CD4-positive, alpha-beta memory T cell (primary cell): ENCODE measurements at places on chromosomes 5 and 9. TPM values are rescaled to one million over a fixed set of nuclear protein-coding genes. Genes with fewer than 3 reads are reported as not detected.
A peak's percentile ranks its signal among the peaks of the same experiment; 100 is the strongest.

GRCh38 chr9:8895861-8896224 lies 1096.3 kb upstream of the DMAC1 start:
- no peak overlapping the region for H3K27ac ChIP-seq
- no peaks in the 10 kb centered on the region for H3K27me3 ChIP-seq
- no peaks in the 10 kb centered on the region for H3K36me3 ChIP-seq
- H3K4me3 ChIP-seq = no peak overlapping the region
- DNase-seq = no peak

DNA sequence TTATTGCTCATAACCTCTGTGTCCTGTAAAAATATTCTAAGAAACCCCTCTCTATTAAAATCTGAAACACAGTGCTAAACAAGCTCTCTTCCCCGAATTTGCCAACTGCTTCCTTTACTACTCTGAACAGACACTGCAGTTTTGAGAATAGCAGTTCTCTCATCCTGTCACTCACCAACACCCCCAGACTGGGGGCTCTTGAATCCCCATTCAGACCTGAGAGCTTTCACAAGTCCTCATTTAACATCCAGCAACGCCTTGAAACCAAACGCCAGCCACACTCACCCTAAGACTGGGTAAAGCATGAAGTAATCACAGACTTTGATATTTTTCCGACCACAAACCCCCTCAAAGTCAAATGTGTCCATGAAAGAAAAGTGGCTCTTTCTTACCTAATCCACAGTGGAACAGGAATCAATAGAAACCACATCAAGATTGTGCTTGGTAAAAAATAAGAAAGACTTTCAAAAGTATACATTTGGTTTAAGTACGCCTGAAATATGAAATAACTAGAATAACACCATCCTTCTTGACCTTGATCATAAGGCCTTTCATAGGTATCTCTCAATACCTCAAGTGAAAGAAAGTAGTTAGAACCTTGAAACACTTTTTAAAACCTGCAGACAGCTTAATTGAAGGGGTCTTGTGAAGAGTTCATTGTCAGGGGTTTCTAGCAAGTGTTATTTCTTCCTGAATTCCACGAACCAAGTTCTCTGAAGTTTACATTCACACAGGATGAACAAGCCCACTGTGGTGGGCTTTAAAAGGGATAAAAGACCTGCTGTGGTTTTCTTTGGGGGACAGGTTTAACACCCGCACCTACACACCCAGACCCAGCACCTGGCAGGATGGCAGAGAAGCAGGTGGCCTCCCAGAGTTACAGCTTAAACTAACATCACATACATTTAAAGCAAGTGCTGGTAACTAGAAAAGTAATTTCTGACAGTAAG lies 412.6 kb downstream of the MLLT3 start:
- H3K4me3 ChIP-seq = no peak overlapping the region
- H3K27me3 ChIP-seq = no peaks in the 10 kb centered on the region
- peak; percentile 61 for DNase-seq
- peaks cover 26% of the 10 kb centered on the region for H3K4me1 ChIP-seq

The TRIM36 gene
- total RNA-seq = not detected

DNA sequence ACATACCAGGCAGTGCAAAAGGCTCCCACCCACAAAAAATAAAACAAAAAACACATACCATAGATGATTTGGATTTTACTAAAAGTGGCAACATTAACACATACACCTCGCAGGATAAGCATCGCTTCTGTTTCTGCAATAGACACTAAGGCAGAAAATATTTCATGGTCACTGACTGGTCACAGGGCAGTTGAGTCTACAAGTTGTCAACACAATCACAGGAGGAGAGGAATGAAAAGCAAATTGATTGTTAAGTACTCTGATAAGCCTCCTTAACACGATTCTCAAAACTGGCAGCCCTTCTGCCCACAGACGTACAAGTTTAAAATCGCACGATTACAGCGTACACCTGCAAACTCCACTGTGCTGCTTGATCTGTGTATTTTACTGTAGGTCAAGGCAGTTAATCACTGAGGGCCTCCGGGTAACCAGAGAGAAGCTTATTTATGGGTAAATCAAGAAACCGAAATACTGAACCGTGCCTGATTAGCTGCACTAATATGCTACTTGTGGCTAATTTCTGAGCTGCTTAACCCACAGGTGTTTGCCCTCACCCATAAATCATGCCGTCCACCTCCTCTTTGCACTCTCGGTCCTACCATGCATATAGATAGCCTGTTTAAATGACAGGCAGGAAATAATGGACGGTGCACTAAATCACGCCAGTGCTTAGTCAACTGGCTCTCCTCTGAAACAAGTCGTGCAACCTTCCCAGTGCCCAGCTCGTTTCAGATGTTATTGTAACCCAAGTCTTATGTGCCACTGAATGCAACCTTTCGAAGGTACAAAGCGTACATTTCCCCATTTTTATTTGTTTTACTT lies 659.4 kb upstream of the ADAMTS16 start:
- no peaks in the 10 kb centered on the region for H3K4me1 ChIP-seq
- no peaks in the 10 kb centered on the region for H3K36me3 ChIP-seq
- no peak overlapping the region for H3K27ac ChIP-seq
- no peaks in the 10 kb centered on the region for H3K27me3 ChIP-seq

GRCh38 chr5:88089719-88090390 lies 178.8 kb downstream of the TMEM161B start:
- H3K4me1 ChIP-seq = no peaks in the 10 kb centered on the region
- no peak for DNase-seq
- H3K27ac ChIP-seq = no peak overlapping the region
- H3K36me3 ChIP-seq = no peaks in the 10 kb centered on the region
- H3K27me3 ChIP-seq = no peaks in the 10 kb centered on the region

GRCh38 chr5:52853650-52854049 lies 65.9 kb downstream of the ITGA1 start:
- H3K4me3 ChIP-seq = no peak overlapping the region
- DNase-seq = no peak
- H3K27ac ChIP-seq = no peak overlapping the region
- H3K36me3 ChIP-seq = no peaks in the 10 kb centered on the region
- H3K27me3 ChIP-seq = no peaks in the 10 kb centered on the region
- H3K4me1 ChIP-seq = no peaks in the 10 kb centered on the region

The GPR21 gene
- 2.3 TPM for total RNA-seq

GRCh38 chr5:142959683-142960657 lies 189.8 kb downstream of the ARHGAP26 start:
- H3K27ac ChIP-seq = no peak overlapping the region
- H3K27me3 ChIP-seq = no peaks in the 10 kb centered on the region
- no peak overlapping the region for H3K4me3 ChIP-seq
- DNase-seq = no peak

DNA sequence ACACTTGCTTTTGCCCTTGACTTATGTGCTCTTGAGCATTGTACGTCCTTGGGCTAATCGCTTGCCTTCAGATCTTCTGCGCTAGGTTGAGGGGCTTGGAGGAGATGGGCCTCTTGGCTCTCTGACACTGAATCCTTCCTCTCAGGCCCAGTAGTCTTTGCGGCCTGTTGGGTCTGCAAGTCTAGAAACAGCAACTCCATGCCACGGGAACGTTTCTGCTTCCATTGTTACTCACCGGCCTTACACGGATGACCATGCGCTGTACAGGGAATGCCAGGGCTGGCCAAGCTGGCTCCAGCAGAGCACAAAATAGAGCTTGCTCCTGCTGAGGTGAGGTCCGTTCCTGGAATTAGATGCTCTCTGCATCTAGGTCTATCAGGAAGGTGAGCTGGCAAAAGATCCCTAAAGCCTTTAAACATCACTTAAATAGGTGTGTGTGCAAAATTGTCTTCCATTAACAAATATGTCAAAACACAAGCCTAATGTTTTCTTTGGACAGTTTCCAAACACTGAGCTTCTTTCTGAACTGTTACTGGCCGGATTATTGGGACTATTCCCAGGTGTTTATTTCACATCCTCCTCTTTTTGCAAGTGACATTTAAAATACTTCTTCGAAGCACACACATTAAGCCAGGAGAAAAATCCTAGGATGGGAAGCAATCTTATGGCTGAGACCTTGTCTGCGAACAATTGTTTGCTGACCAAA lies 29.7 kb downstream of the DAPK1 start:
- H3K36me3 ChIP-seq = no peaks in the 10 kb centered on the region
- H3K4me1 ChIP-seq = no peaks in the 10 kb centered on the region
- no peak overlapping the region for H3K27ac ChIP-seq

GRCh38 chr5:135434591-135435466 lies 12.3 kb downstream of the DCANP1 start:
- H3K27ac ChIP-seq = no peak overlapping the region
- no peaks in the 10 kb centered on the region for H3K36me3 ChIP-seq
- no peaks in the 10 kb centered on the region for H3K27me3 ChIP-seq

DNA sequence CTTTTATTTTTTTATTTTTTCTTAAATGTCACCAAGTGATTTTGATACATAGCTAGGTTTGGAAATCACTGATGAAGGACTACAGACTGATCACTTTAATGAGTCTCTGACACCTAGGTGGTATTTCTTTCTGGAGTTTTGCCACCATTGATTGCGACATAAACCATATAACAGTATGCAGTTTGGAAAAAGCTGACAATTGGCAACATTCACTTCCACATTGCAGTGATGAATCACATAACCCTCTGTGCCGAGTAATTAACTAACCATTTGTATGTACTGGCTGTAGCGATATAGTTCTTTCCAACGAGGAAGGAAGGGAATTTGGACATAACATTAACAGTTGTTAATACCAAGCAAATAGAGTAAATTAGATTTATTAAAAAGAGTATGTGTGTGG lies 222.9 kb upstream of the EFNA5 start:
- no peaks in the 10 kb centered on the region for H3K36me3 ChIP-seq
- H3K27ac ChIP-seq = no peak overlapping the region
- no peaks in the 10 kb centered on the region for H3K4me1 ChIP-seq

The AMBP gene
- not detected for total RNA-seq

The CCL27 gene
- not detected for total RNA-seq

DNA sequence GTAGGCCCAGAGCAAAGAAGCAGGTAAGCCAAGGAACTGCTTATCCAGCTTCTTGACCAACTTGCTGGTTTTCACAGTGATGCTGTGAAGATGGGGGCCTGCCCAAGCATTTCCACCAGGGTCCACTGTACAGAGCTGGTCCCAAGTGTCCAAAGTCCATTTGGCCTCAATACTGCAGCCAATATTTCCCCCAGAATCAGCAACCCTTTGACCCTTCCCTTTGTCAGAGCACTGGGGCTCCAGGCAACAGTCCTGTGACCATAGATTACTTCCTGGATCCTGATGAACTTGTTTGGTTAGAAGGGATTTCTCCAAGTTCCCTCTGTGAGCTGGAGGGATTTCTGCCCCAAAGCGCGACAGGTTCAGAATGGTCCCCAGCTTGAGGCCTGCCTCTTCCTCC lies 26.3 kb downstream of the FAXDC2 start:
- H3K4me3 ChIP-seq = no peak overlapping the region
- H3K4me1 ChIP-seq = peaks cover 17% of the 10 kb centered on the region
- H3K36me3 ChIP-seq = no peaks in the 10 kb centered on the region
- H3K27ac ChIP-seq = no peak overlapping the region
